Left renal cortex interstitium (tissue), 4 donors: ENCODE measurements at places on chromosomes 12 and 14. TPM values are rescaled to one million over a fixed set of nuclear protein-coding genes. Genes with fewer than 3 reads are reported as not detected.

GRCh38 chr14:79325557-79325956 lies 885.7 kb downstream of the DIO2 start:
- DNase-seq: no peak

DNA sequence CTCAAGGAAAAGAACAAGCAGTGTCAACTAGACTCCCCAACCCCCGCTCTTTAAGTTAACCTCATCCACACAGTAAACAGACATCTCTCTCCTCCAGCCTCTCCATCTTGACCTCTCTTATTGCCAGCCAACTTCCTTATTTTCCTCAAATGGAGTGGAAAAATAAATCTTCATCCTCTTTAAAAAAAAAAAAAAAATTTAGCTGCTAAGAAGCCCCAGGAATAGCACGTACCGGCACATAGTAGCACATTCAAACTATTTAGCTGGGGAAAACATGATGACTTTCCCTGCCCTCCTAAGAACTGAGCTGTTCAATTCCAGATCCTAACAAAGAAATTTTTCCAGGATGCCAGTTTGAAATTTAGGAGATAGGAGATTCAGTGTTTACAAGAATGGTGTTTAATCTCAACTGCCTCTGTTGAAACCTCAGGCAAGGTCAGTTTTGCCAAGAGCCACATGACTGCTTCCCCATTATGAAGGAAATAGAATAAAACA lies 90.8 kb downstream of the EPS8 start:
- DNase-seq: no peak

Gene TMTC3
- 23.6 TPM for polyA plus RNA-seq

DNA sequence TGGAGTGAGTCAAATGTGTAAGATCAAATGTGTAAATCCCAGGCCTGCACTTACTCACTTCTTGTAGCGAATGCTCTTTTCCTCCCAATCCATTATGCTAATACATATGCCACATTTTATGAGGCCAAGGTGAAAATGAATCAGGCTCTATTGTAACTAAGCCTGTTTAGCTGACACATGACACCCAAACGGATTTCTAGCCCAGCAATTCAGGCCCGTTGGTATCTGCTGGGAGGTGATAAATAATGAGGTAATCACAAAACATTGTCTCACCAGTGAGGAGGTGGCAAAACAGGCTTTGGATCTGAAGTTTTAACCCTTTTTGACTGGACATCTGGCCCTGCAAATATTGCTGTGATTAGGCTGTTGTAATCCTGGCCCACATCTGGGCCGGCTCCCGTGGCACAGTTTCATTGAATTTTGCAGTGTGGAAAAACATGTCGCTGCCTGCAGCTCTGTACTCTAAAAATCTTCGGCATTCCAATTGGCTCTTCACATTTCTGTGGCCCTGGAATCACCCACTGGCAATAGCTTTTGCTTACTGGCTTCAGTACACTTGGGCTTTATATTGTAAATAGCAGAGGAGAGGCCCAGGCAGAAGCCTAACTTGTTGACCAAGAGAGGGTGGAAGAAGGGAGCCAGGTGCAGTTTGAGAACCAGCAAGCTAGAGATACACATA lies 106.1 kb downstream of the PAX9 start:
- no peak for DNase-seq

- no peak for DNase-seq
Observed at GRCh38 chr12:128971802-128972201, 118.5 kb downstream of the GLT1D1 start.

DNA sequence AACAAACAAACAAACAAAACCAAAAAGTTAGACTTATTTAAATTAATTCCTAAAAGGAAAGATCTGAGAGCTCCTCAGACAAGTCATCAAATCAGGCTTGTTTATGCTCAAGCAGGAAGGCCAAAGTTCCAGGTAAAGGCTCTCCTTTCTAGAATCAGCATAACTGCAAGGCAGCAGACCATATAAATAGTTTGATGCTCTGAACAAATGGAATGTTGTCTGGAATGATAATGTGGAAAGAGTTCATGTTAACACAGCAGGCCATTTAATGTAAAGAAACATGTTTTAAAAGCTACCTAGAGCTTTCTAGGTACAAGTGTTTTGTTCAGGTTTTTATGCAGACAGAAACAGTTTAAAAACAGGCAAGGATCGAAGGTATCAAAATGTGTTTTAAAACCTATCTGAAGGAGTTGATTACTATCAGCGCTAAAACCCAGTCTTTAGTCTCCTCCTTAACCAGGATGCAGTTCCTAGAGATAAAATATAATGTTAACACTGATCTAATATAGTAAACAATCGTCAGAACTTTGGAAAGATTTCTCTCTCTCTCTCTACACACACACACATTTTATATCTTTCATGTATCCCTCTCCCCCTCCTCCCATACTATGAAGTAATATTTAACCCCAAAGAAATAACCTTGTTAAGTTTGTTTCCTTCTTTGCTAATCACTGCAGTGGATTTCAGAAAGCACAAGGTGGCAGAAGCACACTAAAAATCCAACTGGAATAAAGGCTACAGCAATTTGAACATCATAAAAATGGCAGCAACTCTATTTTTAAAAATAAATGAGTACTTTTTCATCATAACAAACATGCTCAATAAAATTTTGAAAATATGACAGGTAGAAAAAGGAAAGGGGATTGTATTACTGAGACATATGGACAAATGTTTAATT lies 135.5 kb downstream of the PAWR start:
- no peak for DNase-seq

Gene ADAM21
- 0.44 TPM for polyA plus RNA-seq
